ENCODE measurements at places on chromosomes 6 and 20.

DNA sequence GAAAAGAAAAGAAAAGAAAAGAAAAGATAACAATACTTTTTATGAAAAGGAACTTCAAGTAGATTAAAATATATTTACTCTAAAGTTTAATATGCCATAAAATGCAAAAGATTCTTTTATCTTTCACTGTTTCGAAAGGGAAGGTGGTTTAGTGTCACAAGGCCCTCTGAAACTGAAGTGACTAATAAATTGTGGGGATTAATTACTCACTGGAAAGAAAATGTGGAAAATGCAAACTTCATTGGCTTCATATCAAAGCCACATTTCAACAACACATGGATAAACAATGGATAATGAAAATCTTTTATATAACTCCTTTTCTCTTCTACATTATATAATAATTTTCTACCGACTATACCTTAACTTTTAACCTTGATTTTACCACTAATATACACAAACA is 320.5 kb upstream of the RSPO3 start:
- DNase-seq: no peak

DNA sequence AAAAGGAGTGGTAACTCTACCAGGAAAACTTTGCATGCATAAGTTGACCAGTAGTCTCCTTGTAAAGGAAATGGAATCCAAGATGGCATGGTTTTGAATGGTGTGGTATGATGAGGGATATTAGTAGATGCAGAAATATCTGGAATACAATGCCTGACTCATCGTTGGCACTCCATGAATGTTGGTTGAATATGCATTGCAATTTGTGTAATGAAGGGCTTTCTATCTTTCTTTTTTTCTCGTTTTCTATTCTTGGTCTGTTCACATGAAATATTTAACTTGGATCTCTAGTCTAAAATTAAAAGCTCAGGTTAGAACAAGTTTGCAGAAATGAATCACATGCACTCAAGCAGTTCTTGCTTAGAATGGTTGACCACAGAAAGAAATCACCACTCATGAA is 277.3 kb upstream of the PRND start:
- no peak for DNase-seq

DNA sequence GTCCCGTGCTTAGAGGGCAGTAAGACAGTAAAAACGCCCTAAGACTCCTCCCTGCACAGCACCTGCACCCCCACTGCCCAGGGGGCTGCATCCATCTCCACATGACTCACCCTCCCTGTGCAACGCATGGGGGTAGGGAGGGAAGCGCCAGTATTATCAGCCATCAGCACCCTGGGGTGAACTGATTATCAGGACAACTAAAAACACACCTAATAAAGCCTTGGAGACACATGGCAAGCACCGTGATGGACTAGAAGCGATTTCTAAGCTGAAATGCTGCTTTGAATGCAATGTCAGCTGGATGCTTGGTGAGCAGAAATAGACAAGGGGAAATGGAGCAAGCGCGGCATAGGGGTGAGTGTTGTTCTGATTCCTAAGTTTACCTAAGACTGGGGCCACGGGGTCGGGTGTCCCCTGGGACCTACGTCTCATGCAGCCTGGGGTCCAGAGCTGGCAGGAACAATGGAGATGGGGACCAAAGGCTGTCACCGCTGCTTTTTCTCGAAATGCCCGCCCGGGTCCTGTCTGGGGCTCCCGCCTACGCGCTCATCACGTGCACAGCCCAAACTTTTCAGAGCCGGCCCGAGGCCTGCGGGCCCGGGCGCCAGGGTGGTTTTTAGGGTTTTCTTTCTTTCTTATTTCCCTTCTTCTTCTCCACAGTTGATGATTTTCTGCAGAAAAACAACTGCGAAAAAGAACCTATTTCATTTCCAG is 702 bp upstream of the TNFAIP3 start:
- DNase-seq: peak; percentile 98

DNA sequence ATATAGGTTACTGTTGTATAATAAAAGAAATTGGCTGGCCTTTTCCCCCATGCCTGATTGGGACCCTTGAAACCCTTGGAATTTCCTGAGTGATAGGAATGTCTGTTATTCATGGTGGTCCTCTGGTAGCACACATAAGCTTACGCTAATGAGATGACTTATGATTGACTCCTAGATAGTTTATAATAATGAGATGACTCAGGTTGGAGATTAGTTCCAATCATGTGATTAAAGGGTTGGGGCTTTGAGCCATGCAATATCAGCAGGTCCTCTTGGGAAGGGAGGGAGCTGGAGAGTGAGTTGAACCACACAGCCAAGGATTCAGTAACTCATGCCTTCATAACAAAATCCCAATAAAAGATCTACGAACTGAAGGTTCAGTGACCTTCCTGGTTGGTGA is 407.6 kb upstream of the MANEA start:
- DNase-seq: no peak

- peak; percentile 60 for DNase-seq
These were observed 38.6 kb upstream of the EPB41L1 start for GRCh38 chr20:36115925-36116324.

DNA sequence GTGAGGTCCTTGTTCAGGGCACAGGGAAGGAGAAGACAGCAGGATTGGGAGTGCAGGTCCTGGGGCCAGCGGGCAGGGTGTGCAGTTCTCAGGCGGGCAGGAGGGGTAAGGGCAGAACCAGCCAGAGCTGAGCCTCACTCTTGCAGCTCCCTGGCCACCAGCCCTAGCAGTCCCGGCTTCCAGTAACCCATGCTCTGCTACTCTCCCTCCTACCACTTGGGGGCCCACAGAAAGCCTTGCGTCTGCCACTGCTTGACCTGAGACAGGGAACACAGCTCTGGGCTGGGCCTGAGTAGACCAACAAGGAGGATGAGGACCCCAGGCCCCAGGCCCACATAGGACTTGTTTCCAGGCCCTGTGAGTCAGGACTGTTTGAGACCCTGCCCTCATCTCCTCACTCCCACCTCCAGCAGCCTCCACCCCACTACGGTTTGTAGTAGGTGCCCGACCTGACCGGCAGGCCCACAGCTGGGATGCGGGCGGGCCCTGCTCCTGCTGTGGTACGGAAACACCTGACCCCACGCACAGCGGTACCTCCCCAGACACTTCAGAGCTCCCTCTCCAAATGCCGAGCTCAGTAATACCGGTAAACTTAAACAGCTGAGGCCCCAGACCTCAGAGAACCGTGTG is 39.2 kb downstream of the KCNK5 start:
- DNase-seq: peak; percentile 51

GRCh38 chr20:44576297-44576696 is 6.1 kb upstream of the PKIG start:
- DNase-seq: peak; percentile 81

- DNase-seq: no peak
These were observed 393.8 kb downstream of the SMOC2 start for GRCh38 chr6:168834801-168835200.

- no peak for DNase-seq
These were observed 129.7 kb upstream of the FAM83B start for GRCh38 chr6:54716877-54717276.

DNA sequence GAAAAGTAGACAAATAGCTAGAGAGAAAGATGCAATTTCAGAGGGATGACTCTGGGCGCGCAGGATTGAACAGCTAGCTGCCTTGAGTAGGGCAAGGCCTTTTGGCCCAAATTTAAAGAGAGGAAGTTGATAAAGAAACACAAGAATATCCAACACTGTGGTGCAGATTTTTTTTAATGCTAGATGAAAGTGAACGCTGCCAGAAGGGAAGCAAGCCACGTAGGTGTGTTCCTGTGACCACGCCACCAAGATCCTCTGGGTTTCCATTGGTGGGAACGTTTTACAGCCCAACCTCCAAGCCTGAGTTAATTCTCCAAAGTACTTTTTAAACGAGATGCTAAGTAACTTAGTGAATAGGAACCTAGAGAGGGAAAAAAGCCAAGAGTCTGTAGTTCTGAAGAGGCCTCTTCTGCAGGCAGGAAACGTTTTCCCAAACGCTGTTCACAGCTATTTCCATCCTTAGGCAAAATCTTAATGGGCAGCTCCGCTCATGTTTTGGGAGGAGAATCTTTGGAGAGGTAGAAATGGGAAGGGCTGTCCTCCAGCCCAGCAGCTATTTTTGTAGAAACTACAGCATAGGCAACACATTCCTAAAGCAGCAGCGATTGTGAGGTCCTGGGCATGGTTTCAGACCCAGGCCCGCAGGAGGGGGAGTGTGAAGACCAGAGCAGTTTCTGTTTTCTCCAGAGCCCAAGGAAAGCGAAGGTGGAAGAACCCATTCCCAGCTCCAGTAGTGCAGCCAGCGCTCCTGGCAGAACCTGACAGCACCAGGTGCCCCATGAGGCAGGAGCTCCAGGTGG is 8.2 kb downstream of the LY86 start:
- peak; percentile 47 for DNase-seq

- no peak for DNase-seq
These were observed 62.5 kb upstream of the TOP1 start for GRCh38 chr20:40966103-40966502.

DNA sequence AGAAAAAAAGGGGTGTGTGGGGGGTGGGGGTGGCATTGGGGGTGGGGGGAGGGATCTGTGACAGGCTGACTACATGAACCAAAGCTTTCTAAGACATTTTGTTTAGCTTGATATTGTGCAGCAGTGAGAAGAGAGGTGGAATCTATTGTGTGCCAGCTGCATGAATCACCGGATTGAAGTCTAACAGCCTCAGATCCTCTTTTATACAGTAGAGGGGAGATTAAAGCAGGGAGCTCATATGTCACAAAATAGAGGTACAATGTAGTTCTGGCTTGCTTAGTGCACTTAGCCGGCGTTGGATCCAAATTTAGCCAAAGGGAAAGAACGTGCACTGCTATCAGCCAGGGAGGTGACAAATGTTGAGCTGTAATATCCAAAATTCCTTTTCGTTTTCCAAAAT is 404.2 kb upstream of the CITED2 start:
- no peak for DNase-seq

GRCh38 chr6:73962884-73963283 is 266.9 kb downstream of the CD109 start:
- no peak for DNase-seq

DNA sequence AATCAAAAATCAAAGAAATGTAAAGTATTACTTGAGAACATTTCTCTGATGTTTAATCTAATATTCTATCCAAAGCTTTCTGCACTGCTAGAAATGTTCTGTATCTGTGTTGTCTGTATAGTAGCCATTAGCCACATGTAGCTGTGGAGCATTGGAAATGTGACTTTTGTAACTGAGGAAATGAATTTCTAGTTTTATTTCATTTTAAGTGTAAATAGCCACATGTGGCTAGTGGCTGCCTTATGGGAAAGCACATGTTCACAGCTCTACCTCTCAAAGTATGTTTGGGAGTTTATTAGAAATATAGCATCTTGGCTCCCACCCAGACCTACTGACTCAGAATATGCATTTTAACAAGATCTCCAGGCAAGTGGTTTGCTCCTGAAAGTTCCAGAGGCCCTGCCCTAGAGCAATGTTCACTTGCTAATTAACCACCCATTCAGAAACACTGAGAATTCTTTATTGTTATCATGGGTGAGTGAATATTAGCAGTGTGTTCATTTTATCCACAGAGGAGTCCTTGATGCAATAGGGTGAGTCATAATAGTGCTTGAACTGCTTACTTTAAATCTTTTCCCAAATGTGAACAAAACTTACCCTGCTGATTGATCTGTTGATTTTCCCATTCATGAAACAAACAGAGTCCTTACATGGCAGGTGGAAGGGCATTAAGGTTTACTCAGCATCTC is 282.7 kb downstream of the PLCB1 start:
- DNase-seq: peak; percentile 52

GRCh38 chr20:32628960-32629530 is 43.9 kb upstream of the NOL4L start:
- DNase-seq: no peak

GRCh38 chr20:4802023-4802422 is 80.3 kb downstream of the PRND start:
- no peak for DNase-seq

DNA sequence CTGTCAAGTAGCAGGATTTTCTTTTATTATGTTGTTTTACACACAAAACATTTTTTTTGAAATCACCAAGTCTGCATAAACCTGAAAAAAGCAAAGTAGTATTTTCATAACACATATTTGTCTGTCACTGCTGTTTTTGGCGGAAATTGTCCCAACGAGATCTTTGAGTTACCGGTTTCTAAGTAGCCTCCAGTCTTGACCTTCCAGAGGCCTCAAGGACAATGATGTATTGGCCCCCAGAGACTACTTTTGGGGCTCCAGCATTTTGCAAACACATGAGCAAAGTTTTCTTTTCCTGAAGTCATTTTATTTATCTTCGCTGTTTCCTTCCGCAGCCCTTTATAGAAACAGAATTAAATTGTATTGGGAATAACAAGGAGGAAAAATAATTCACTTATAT is 862.6 kb downstream of the KIF16B start:
- DNase-seq: no peak

- DNase-seq: no peak
These were observed 52.6 kb downstream of the SMLR1 start for GRCh38 chr6:130879826-130880225.

DNA sequence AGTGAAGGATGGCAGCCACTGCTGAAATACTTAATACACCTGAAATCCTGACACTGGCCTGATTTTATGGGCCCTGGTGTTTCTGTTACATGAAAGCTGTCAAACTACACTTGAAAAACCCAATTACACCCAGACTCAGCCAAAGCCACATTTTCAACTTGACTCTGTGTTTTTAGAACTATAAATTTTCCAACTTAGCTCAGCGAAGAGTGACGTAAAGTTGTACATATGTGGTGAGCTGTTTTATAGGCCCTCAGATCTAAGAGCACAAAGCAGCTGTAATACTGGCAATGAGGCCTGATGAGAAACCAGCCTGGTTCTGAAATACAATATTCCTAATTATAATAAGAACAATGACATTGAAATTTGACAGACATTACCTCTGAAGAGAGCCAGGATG is 18.6 kb downstream of the SCML4 start:
- DNase-seq: no peak

- no peak for DNase-seq
These were observed 98.3 kb downstream of the HAO1 start for GRCh38 chr20:7841971-7842310.

DNA sequence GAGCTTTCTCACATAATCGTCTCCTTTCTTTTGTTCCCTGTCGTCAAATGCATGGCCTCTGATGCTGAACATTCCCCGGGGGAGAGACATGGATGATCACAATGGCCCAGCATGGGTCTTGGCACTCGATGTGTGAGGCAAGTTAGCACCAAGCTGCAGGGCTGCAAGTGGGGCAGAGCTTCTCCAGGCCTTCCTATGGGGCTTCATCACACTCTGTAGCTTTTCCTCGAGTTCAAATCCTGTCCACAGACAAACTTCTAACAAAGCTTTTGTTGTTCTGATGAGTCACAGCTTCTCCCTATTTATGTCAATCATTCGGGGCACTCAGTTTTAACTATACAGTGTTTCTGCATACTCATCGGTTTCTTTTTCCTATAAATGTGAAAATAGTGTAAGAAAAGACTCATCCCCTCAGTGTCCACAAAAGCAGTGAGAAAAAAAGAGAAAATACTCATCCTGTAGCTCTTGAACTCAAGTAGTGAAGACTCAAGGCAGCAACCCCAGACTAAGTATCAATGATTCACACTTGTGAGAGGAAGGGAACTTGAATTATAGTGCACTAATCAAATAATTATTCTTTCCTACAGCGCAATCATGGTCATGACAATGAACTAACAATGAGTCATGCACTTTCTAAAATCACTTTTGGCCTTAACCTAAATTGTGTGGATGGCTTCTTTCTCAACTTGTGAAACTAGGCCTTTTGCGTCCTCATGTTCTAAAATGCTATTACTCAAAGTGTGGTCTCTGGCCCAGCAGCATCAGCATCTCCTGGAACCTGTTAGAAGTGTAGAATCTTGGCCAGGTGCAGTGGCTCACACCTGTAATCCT is 68.4 kb upstream of the NOX3 start:
- peak; percentile 57 for DNase-seq

GRCh38 chr20:12847872-12848271 is 160.9 kb upstream of the SPTLC3 start:
- DNase-seq: no peak

- DNase-seq: peak; percentile 84
These were observed 255.5 kb downstream of the KIF16B start for GRCh38 chr20:16317445-16318362.

All from inflammatory macrophage treated with lipopolysaccharide for 4 hours (primary cell).